ENCODE measurements at places on chromosomes 11 and 22.

DNA sequence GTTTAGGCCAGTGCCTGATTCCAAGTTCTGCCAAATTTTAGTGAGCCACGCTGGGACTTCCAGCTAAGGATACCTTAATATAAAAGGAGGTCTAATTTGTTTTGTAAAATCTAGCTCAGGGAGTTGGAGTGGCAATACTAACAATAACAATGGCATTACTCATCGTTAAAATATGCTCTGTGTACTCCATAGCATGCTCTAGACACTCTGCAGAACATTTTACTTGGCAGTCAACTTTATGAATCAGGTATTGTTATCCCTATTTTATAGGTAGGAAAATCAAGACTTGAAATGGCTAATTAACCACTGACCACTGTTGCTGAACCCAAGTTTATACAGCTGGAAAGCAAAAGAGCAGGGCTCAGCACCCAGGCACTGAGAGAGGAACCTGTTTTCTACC is 485.0 kb upstream of the KIRREL3 start:
- DNase-seq: no peak

DNA sequence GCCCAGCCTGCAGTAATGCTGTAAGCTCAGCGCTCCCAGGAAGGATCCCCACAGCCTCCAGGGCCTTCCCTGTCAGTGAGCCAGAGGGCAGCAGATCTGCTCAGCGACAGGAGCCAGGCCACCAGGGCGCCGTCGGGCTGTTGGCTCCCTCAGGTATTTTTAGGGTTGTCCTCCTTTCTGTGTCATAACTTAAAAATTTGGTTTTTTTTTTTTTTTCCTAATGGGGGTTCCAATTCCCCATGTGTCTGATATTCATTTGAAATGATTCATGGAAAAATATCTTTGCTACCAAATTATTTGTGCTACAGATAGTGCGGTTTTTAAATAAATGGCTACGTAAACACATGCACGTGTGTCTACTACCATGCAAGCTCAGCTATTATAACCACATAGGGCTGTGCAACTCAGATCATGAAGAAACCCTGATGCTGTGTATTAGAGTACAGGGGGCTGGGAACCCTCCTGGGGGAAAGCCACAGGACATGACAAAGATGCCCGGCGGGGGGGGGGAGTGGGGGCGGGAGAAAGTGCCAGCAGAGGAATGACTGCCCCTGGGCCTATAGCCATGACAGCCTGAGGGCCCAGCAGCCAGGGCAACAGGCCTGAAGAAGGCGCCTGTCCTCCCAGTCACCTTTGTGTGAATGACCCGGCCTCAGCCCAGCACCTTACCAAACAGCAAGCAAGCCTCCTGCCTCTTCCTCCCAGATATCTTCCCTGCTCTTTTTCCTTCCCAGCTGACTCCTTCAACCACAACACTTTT is 89.3 kb downstream of the NAT10 start:
- DNase-seq: no peak

DNA sequence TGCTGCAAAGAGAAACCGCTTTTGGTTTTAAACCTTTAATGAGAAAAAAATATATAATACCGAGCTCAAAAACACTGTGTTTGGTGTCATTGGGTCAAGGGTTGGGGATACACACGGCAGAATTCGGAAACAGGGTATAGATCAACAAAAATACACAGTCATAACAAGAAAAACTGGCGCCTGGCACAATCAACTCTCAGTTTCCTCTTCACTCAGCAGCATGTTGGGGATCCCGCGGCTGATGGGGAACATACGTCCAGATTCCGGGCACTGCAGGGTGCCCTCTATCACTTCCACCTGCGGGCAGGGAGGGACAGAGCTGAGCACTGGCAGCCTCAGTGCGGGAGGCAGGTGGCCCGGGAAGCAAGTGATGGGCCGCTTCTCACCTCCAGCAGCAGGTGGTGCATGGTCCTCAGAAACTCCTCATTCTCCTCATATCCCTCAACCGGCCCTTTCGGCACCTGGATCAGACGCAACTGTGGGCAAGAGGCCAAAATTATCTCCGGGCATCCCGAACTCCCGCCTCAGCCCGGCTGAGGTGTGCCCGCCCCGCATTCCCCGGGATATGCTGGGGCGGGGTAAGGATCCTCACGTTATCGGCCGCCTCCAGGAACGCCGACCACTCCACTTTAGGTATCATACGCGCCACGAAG is 561 bp downstream of the TRMT112 start:
- DNase-seq: no peak

DNA sequence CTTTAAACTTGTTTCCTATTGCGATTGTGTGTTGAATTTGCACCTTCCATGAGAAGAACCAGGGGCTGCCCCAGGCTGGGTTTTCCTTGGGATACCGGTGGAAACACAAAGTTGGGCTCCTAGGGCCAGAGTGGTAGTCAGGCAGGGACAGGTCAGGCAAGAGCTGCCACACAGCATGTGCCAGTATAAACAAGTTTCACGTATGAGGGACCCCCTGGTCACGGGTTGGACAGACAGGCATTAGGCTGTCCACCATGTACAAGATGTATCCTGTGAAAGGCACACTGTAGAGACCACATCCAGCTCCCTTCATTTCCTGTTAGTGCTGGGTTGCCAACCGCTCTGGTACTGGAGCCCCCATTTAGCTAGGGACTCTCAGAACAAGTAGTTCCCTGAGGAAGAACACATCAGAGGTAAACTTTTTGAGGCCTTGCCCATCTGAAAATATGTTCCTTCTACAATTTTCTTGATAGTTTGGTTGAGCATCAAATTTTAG is 8.8 kb downstream of the UPB1 start:
- DNase-seq: no peak

DNA sequence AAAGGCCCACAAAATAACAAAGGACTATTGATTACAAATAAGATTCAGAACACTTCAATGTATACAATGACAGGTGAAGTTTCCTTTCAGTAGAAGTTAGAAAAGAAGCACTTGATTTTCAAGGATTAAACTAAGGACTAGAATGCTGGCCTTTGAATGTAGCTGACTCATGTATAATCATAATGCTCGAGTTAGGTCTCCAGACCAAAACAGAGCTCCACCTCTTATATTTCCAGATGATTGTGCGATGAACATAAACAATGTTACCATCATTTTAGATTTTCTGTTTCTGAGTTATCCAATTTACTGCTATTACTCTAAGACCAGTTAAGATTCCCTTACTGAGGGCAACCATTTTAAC is 40.4 kb upstream of the RAPSN start:
- no peak for DNase-seq

DNA sequence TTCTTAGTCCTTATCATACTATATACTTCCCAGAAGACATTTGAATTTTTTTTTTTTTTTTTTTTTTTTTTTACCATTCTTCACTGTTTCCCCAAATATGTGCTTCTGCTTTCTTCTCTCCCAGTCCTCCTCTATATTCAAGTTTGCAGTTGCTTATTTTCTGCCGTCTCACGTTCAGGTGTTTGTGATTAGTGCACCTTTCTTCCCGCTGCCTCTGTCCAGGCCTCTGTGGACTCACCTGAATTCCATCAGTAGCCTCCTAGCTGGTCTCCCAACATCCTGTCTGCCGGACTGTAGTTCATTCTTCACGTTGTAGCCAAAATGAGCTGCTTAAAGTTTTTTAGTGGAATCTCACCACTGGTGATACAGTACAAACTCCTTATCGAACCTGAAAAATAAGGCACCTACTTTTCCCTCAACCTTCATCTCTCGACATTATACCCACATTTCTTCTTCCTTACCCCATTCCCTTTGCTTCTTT is 795 bp upstream of the MSANTD4 start:
- DNase-seq: no peak

- DNase-seq: no peak
Observed at GRCh38 chr11:60981515-60981914, 10.0 kb downstream of the CD6 start.

DNA sequence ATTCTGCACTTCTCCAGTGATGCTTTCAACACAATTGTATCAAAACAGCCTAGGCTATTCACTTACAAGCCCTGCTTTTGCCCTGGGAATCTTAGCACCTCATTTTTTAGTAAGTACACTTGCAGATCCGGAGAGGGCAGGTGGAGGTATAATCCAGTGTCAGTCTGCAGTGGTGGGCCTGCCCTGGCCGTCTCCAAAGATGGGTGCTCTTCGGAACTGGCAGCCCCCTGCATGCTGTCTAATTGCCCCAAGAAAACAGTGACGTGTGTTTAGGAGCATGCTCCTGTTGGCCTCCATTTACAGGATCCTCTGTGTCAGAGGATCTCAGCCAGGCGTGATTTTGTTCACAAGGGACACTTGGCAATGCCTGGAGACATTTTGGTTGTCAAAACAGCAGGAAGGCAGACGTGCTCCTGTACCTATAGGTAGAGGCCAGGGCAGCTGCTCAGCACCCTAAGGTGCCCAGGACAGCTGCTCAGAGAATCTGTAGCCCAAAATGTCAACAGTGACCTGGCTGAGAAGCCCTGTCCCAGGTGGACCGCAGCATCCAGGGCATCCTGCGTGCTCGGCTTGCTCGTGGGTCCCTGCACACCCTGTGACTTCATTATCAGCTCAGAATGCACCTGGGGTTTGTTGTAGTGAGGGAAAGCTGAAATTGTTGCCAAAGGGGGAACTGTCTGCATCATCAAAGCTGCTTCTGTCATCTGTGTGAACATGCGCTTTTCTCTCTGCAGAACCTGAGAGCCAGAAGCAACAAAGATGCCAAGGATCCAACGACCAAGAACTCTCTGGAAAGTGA is 90.7 kb downstream of the BCR start:
- no peak for DNase-seq

GRCh38 chr22:32596471-32596870 is 121.9 kb downstream of the FBXO7 start:
- no peak for DNase-seq

- DNase-seq: no peak
Observed at GRCh38 chr11:39190751-39191150, 2268.7 kb downstream of the LRRC4C start.

GRCh38 chr22:23553438-23553837 is 26.7 kb downstream of the IGLL1 start:
- DNase-seq: no peak

DNA sequence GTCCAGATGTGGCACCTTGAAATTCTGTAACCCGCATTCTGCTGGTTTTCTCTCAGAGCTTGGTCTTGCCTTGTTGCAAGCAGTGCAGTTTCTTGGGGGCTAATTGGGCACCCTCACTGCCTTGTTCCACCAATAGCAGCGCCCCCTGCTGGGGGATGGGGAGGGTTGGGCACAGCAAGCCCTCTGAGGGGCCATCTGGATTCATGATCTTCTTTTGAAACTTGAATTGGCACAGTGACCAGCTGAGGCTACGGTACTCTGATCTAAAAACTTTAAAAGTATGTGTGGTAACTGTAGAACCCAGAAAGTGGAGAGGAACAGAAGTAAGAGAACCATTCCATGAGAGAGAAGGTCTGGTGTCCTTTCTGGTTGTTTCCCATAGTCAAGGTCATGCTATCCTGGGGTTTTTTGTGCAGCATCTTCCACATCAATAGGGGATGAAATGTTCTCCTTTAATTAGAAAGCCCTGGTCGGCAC is 64.2 kb downstream of the MED15 start:
- DNase-seq: peak; percentile 52

DNA sequence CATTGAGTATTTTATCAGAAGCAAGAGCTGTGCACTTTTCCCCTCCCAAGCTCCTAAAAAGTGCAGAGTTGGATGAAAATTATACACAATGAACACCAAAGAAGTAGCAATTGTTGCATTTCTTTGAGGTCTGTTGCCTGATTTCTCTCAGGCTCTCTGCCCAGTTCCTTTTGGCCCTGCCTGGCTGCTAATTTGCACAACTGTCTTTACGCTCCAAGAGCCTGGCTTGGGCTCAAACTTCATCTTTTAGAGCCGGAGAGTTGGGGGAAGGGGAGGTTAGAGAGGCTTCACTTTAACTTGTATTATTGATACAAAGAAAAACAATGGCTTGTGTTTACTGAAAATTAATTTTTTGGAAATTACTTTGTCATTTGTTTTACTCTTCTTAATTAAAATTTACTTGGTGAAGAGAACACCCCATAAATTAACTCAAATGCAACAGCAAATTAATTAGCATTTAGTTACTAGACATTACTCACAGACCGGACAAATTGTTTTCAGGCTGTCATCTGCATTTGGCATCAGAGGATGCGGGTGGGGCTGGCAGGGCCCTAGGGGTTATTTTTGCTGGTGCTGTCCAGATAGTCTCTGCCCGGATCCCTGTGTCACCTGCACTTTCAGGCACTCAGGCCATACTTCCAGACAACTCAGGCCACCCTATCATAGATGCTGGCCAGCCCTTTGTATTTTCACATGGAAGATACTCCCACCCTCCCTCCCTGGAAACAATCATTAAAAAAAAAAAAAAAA is 407.3 kb downstream of the NXPE2 start:
- DNase-seq: no peak

DNA sequence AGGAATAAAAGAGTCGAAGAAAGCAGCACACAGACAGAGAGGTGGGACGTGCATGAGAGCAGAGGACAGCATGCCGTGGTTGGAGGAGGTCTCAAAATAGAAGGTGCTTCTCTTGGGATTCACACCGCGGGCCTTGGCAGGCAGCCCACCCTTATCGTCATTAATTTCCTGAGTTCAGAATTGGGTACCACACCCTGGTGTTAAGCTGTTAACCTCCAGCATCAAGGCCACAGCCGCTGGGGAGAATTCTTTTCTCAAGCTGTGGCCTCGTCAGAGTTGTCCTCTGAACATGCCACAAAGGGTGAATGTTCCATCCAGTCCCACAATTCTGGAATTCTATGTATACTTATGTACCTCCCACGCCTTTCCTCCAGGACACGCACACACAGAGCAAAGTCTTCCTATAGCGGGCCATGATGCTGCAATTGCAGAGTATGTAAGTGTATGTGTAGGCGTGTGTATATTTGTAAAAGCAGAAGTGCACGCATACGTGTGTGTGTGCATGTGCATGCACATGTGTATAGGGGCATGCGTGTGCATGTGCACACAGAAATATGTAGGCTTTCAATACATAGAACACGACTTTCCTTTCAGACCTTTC is 39.0 kb downstream of the ADAMTS8 start:
- DNase-seq: peak; percentile 8

DNA sequence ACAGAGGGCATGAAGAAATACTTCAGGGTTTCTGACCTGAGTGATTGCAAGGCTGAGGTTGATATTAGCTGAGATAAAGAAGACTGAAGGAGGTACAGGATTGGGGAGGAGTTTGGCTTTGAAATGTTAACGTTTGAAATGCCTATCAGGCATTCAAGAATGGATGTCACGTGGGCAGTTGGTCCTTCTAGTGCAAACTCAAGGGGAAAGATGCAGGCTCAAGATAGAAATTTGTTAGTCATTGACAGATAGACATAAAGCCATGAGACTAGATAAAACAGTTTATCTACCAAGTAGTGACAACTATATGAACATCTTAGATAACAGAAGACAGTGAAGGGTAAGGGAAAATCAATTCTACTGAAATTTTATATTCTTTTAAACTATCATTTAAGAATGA is 23.1 kb downstream of the TTC17 start:
- DNase-seq: no peak

GRCh38 chr11:16078936-16079335 is 277.4 kb downstream of the SOX6 start:
- no peak for DNase-seq

GRCh38 chr11:32172848-32173834 is 82.3 kb downstream of the RCN1 start:
- no peak for DNase-seq

- no peak for DNase-seq
Observed at GRCh38 chr11:29321293-29322132, 695.3 kb downstream of the KCNA4 start.

- no peak for DNase-seq
Observed at GRCh38 chr11:45795379-45795778, 9.6 kb upstream of the SLC35C1 start.

GRCh38 chr11:45333001-45333971 is 47.1 kb upstream of the SYT13 start:
- DNase-seq: no peak
